ENCODE measurements at places on chromosomes 16 and 17. TPM values are rescaled to one million over a fixed set of nuclear protein-coding genes. Genes with fewer than 3 reads are reported as not detected.

Gene CCL4
- not detected for total RNA-seq

Gene HOXB9
- total RNA-seq: not detected

Gene FBXO39
- total RNA-seq: not detected

Gene FDXR
- total RNA-seq: 34.5 TPM

Gene ORC6
- total RNA-seq: 71.5 TPM
